ENCODE measurements at places on chromosomes 12 and 14.
A peak's percentile ranks its signal among the peaks of the same experiment; 100 is the strongest.

DNA sequence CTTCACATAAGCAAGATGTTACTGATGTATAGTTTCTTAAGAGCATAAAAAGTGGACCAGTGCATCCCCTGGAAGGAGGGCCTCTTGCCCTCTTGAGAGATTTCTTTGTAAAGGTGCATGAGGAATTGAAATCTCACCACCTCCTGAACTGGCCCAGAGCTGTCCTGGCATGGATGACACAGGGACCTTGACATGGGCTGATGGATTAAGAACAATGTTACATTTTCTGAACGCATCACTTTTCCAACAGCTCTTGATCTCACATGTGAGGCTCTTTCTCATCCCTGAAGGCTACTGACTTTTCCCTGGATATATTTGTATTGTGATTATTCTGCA, 360.4 kb downstream of the RGS6 start:
- DNase-seq, result no peak

DNA sequence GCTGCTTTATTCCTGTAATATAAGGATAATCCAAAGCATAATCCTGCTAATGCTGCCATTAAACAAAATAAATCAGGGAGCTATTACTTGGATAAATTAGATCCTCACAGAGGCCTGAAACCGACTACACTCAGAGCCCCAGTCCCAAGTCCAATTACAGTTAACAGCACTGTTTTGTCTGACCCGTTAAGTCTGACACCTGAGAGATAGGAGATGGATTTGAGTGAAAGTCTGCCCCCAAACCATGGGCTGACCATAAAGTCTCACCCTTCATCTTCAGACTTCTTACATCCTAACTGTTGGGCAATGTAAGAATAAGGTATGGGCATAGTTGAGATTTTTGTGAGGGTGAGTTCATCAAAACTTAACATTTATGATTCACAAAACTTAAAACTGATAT, 181.7 kb downstream of the PLCZ1 start:
- no peak for DNase-seq

DNA sequence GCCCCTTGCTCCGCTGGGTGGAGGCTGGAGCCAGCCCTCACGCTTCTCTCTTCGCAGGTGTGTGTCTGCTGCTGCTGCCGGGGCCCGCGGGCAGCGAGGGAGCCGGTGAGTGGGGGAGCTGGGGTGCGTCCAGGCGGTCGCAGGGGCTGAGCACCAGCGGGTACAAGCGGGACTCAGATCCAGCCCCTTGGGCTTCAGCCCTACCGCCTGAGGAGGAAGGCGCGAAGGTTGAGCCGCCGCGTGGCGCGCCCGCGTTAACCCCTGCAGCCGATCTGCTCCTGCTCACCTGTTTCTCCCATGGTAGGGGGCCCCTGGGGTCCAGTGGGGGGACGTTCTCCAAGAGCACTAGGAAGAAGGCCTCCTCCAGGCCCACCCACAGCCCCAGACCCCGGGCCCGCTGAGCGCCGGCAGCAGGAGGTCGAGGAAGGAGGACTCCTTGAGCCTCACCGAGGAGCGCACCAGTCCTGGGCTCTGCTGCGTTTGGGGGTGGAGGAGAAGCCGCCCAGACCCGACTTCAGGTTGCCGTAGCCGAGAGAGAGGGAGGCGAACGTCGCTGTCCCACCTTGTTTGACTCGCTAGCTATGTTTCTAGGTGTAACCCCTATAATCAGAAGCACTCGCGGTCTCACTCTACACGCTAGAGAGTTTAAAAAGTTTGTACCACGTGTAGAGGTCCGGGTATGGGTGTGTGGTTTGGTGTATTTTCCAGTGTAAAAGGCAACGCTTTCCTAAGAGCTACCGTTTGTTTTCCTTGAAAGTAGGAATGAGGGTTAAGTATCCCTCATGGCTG, 834 bp downstream of the COCH start:
- DNase-seq, result peak; percentile 29

GRCh38 chr12:12770262-12770661, 15.2 kb upstream of the APOLD1 start:
- DNase-seq, result no peak

- peak; percentile 68 for DNase-seq
Measured at GRCh38 chr14:58107947-58108552, 44.0 kb downstream of the ARMH4 start.

GRCh38 chr12:79975143-79975542, 40.2 kb upstream of the PPP1R12A start:
- DNase-seq, result no peak

- no peak for DNase-seq
Measured at GRCh38 chr14:74557691-74558090, 54.3 kb downstream of the LTBP2 start.

DNA sequence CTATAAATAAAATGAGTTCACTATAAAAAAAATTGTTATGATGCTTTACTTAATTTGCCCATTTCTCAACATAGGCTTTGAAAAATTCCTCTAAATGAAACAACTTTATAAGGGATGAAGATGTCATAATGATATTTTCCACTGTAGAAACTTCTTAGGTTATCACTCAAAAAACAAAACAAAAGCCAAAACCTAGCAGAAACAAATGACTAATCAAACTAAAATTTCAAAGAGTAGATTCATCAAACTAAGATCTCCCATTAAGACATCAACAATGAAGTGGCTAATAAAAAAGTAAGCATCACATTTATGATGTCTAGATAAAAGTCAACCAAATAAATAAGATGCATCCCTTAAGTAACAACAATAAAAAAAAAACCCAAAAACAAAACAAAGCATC, 36.9 kb upstream of the TTC7B start:
- no peak for DNase-seq

- no peak for DNase-seq
Measured at GRCh38 chr12:27083861-27084394, 1.6 kb upstream of the C12orf71 start.

DNA sequence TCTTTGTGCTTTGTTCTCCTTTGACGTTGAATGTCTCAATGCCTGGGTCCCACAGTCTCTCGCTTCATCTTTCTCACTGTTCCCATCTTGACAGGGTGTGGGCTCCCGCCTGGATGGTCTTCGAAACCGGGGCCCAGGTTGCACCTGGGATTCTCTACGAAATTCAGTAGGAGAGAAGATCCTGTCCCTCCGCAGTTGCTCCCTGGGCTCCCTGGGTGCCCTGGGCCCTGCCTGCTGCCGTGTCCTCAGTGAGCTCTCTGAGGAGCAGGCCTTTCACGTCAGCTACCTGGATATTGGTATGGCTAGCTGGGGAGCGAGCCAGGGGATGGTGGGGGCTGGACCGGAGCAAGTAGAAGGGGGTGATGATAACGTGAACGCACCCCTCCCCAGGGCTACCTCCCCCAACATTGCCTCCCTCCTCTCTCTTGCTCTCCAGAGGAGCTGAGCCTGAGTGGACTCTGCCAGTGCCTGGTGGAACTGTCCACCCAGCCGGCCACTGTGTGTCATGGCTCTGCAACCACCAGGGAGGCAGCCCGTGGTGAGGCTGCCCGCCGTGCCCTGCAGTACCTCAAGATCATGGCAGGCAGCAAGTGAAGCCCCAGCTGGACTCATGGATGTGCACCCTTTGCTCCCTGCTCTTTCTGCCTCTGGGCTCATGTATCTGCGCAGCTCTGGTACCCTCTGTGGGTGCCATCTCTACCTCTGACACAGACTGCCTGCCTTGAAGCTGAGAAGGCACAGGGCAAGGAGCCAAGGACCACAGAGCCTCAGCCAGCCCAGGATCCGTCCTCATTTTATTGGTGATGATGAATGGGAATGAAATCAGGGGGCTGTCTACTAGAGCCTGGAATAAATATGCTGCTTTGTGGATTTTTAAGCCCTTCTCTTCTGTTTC, 1.5 kb downstream of the NPFF start:
- no peak for DNase-seq

- DNase-seq, result no peak
Measured at GRCh38 chr12:121630791-121631355, 4.5 kb downstream of the ORAI1 start.

DNA sequence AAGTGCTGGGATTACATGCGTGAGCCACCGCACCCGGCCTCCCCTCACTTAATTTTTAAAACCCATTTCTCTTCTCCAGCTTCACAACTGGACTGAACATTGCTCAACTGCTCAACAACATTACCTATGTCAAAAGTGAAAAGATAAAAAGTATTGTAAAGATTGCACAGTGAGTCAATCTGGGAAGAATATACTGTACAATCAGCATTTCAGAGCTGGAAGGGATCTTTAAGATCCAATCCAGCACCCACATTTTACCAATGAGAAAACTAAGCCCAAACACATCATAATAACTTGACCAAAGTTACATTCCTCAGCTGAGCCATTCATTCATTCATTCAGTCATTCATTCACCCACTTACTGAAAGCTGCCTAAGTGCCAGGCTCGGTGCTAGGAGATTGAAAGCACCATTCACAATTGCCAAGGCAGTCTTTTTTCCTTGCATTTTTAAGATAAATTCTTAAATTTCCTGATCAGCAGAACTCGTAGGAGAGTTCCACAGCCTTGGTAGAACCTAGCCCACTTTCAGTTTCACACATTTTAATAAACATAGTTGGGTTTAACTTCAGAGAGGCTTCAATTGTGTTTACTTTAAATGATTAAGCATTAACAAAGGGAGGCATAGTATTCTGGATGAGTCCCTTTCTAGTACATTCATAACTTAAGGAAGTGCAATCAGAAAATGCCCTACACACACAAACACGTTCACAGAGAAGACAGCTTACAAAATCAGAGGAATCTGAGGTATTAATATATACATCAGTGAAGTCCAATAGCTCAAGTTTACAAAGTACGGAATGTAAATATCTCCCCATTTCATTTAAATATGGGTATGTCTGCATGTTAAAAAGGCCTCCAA, 3.0 kb downstream of the GALNT4 start:
- no peak for DNase-seq

DNA sequence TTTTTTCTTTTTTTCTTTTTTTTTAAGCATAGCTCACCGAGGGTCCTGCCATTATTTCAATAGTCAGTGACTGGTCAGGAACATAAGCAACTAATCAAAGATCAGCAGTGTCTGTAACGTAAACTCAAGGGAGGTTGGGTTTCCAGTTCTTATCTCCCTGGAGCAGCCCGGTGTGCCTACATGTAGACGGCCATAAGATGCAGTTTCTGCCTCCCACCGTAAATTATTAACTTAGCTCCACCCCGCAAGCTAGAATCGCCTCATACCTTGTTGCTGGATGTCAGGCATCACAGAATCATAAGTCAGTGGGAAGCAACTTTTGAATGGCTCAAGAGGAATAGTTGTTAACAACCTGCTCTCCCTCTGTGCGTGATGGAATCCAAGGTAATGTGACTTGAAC, at the start of gene MYO1H:
MYO1H (plus strand) TSS at position 312 of the 400 bp plus-strand sequence; CDS start at position 373, 61 bp downstream.
- DNase-seq, result no peak

DNA sequence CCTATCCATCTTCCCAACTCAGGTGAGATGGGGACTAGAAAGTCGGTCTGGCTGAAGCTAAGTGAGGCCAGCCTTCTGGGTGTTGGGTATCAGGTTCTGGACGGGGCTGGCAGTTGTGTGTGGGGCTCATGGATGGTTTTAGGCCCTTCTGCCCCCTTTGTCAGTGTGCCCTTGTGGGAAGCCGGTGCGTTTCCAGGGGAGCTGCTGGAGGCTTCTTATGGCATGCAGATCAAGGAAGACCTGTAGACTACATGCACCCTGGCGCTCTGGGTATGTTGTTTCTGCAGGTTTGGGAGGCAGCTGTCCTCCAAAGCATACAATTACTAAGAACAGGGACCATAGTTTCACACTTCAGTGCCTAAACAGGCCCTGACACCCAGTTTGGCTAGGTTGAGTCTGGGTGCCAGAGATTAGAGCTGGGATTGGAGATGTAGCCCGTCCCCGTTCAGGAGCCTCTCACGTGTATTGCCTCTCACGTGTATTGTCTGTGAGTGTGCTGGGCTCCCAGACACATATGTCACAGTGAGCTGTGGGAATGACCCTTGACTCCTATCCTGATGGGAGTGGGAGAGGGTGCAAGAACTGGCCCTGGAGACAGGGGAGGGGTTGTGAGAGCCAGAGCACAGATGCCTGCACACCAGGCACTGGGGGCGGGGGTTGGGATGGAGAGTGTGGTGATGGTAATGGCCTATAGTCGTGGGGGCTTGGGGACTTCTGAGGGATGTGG, 84.4 kb downstream of the SLC25A47 start:
- DNase-seq, result no peak

DNA sequence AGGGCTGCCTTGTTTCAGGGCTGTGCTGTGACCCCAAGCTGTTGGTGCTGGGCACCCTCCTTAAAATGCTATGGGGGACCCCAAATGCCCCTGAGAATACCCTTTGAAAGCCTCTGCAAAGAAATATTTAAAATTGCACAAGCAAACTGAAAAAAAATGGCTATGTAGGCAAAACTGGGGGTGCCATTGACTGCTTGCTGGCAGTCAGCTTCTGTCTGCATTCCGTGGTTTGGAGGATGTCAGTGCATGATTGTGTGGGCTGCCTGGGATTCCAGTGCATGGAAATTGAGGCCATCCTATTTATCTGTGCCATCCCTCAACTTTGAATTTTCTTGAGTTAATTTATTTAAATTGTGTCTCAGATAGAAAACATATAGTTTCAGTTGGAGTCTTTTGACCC, 113.7 kb upstream of the RTL1 start:
- no peak for DNase-seq

DNA sequence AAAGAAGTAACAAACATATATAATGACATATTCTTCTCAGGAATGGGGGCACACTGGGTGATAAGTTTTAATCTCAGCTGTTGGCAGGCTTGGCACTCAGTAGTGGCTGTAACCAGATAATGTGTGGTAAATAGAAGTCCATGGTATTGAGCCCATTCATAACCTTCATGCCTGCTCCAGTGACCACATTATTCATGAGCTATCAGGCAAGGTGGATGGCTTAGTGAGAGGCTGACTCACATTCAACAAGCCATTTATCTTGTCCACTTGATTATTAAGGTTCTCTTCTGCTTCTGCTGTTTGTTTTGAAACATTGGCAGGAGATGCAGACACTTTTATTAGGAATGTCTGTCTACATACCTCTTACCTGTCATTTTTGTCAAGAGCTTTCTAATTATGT, 950.4 kb upstream of the LRFN5 start:
- peak; percentile 34 for DNase-seq

GRCh38 chr14:82667006-82667405, 1133.4 kb upstream of the SEL1L start:
- DNase-seq, result no peak

DNA sequence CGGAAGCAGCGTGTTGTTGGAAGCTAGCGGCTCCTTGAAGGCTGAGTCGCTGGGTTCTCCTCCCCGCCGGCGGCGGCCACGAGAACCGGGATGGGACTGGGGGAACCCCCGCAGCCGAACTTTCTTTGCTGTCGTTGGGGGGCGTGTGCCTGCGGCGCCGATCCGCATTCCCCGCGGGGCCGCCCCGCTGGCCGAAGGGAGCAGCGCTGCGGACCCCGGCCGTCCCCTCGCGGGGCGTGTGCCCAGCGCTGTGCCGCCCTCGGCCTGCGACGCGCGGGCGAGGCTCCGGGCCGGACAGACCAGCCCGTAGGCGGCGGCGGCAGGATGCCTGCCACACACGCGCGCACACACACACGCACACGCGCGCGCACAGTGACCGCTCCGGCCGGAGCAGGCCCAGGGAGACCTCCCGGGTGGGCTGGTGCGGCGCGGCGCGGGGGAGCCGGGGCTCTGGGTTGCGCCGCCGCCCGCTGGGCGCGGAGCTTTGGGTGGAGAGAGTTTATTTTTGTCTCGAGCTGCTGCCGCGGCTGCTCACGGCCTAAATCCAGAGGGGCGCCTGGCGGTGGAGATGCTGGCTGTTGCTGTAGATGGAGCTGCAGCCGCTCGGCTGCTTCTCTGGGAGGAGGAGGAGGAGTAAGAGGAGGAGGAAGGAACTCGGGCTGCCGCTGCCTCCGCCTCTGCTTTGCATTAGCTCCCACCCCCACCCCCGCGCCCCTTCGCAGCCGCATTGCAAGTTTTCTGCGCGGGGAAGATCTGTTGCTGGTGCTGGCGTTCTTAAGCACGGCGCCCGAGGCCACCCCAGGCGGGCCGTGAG, at the start of gene SAMD4A:
SAMD4A (plus strand) TSS at position 719 of the 814 bp plus-strand sequence. CDS start 789 bp downstream, outside the sequence.
- peak; percentile 17 for DNase-seq

- DNase-seq, result peak; percentile 37
Measured at GRCh38 chr12:88419794-88420193, 160.5 kb downstream of the KITLG start.

All from NCI-H446 (cell line).